Nephron progenitor cell (in vitro differentiated cells): ENCODE measurements at places on chromosomes 6 and 20.

DNA sequence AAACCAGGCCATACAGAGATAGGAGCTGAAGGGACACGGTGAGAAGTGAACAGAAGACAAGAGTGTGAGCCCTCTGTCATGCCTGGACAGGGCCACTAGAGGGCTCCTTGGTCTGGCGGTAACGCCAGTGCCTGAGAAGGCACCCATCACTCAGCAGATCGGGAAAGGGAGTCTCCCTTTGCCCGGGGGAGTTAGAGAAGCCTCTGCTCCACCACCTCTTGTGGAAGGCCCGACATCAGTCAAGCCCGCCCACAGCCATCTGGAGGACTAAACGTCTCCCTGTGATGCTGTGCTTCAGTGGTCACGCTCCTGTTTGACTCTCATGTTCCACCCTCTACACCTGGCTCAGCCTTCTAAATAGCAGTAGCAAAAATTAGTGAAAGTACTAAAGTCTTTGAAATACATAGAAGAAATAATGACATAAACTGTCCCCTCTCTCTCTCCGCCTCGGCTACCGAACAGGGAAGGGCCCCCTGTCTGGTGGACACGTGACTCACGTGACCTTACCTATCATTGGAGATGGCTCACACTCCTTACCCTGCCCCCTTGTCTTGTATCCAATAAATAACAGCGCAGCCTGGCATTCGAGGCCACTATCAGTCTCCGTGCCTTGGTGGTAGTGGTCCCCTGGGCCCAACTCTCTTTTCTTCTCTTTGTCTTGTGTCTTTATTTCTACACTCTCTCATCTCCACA, 66.7 kb downstream of the RPP21 start:
- H3K4me1 ChIP-seq: no peaks in the 10 kb centered on the region
- peak; percentile 66 for DNase-seq
- no peak overlapping the region for H3K4me3 ChIP-seq

- H3K4me3 ChIP-seq: no peak overlapping the region
- H3K27me3 ChIP-seq: no peaks in the 10 kb centered on the region
- peak overlapping the region; percentile 9 for H3K27ac ChIP-seq
- peaks cover 26% of the 10 kb centered on the region for H3K4me1 ChIP-seq
- peaks cover 62% of the 10 kb centered on the region for H3K36me3 ChIP-seq
Measured at GRCh38 chr6:35247642-35248231, 11.8 kb upstream of the ZNF76 start.

DNA sequence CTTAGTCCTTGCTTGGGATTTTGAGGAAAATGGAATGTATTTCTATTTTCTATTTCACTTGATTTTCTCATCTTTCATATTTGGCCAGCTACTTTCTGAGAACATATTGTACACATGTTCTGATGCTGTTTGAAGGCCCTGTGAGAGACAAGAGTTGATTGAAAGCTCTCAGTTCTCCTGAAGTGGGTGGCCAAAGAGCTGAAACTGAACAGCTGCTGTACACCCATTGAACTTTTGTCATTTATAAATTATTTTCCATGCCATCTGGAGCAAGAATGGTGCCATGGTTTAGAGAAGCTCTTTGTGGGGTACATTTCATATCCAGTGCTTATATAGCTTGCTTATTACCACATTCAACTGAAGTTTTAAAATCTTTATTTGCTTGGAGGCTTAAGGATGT, 298.3 kb downstream of the PRL start:
- peak overlapping the region; percentile 93 for H3K27ac ChIP-seq
- H3K36me3 ChIP-seq: peaks cover 18% of the 10 kb centered on the region
- H3K27me3 ChIP-seq: no peaks in the 10 kb centered on the region
- no peak for DNase-seq
- H3K4me3 ChIP-seq: no peak overlapping the region

GRCh38 chr6:29632789-29633533, at the start of gene GABBR1:
GABBR1 (minus strand) TSS chr6:29633183; CDS start chr6:29632385, 798 bp downstream.
- peak within 1 kb of the TSS; percentile 90 for H3K4me3 ChIP-seq
- H3K27me3 ChIP-seq: peaks cover 28% of the 10 kb centered on the region
- peak; percentile 88 for DNase-seq
- H3K27ac ChIP-seq: peak within 1 kb of the TSS; percentile 96
- H3K4me1 ChIP-seq: peaks cover 54% of the 10 kb centered on the region
- H3K36me3 ChIP-seq: peaks cover 8% of the 10 kb centered on the region

- no peak overlapping the region for H3K4me3 ChIP-seq
- no peak overlapping the region for H3K27ac ChIP-seq
- H3K4me1 ChIP-seq: peaks cover 7% of the 10 kb centered on the region
- no peaks in the 10 kb centered on the region for H3K27me3 ChIP-seq
Measured at GRCh38 chr20:14882157-14882556, 544.7 kb upstream of the FLRT3 start.

DNA sequence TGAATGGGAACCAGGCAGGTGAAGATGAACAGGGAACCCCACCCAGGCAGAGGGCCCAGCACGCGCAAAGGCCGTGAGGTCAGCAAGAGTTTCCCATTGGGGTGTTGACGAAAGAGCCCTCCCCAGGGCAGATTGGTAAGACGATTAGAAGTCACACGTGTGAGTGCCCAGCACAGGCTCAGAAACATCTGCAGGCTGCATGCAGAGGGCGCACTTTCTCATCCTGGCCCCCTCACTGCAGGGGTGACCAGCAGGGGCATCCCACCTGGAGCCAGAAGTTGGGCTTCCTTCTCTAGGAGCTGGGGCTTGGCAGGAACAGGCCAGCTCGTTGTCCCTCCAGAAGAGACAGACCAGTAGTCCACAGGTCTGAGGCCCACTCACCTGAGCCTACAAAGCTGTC, 38.4 kb downstream of the VSTM2L start:
- no peak overlapping the region for H3K4me3 ChIP-seq
- H3K27ac ChIP-seq: no peak overlapping the region
- peaks cover 19% of the 10 kb centered on the region for H3K4me1 ChIP-seq
- H3K27me3 ChIP-seq: peaks cover 15% of the 10 kb centered on the region

- H3K27me3 ChIP-seq: peaks cover 18% of the 10 kb centered on the region
- H3K4me1 ChIP-seq: peaks cover 12% of the 10 kb centered on the region
- no peak overlapping the region for H3K27ac ChIP-seq
- H3K36me3 ChIP-seq: peaks cover 53% of the 10 kb centered on the region
- peak; percentile 80 for DNase-seq
- H3K4me3 ChIP-seq: peak overlapping the region; percentile 81
Measured at GRCh38 chr6:28161410-28162079, 19.9 kb downstream of the ZKSCAN8 start.

GRCh38 chr20:25139029-25139705, 56.3 kb upstream of the ENTPD6 start:
- H3K27me3 ChIP-seq: peaks cover 28% of the 10 kb centered on the region
- no peak overlapping the region for H3K4me3 ChIP-seq
- H3K27ac ChIP-seq: peak overlapping the region; percentile 59

DNA sequence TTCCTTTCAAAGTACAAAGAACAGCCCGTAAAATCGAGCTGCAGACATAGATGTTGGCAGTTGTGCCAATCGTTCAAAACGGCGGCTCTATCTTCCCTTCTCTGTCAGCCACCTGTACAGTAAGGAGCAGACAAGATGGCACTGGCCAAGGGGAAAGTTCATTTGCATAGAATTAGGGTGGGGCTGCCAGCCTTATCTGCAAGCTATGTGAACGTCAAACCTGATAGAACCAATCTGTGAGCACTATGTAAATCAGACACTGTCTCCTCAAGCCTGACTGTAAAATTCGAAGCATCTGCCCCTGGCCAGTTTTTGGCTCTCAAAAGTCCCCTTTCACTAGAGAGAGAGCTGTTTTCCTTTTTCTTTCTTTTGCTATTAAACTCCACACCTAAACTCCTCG, 374.5 kb downstream of the EPM2A start:
- H3K27ac ChIP-seq: no peak overlapping the region
- no peaks in the 10 kb centered on the region for H3K4me1 ChIP-seq
- no peaks in the 10 kb centered on the region for H3K27me3 ChIP-seq
- no peaks in the 10 kb centered on the region for H3K36me3 ChIP-seq

GRCh38 chr6:162118706-162119105, 608.9 kb downstream of the PRKN start:
- no peak overlapping the region for H3K27ac ChIP-seq
- DNase-seq: no peak
- no peak overlapping the region for H3K4me3 ChIP-seq
- H3K36me3 ChIP-seq: no peaks in the 10 kb centered on the region
- H3K4me1 ChIP-seq: peaks cover 10% of the 10 kb centered on the region

DNA sequence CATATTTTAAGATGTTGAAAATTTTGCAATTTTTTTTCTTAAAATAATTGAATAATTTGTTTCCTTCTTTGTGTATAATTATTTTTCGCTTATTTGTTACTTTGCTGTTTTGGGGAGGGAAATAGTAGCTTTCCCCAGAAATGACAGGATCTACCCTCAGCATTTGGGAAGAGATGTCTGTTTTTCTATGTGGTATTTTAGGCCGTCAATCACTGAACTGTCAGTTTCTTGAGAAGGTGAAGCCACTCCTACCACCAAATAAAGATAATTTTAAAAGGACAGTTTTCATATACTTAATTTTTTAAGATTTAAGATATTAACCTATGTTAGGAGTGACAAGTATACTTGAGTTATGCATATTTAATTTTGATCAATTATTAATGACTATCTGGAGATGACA, 31.5 kb downstream of the TSBP1 start:
- no peak overlapping the region for H3K4me3 ChIP-seq
- no peak for DNase-seq
- H3K27ac ChIP-seq: no peak overlapping the region
- no peaks in the 10 kb centered on the region for H3K36me3 ChIP-seq
- peaks cover 4% of the 10 kb centered on the region for H3K27me3 ChIP-seq

GRCh38 chr6:11381801-11382513, 149.5 kb upstream of the NEDD9 start:
- no peak overlapping the region for H3K4me3 ChIP-seq
- peaks cover 20% of the 10 kb centered on the region for H3K4me1 ChIP-seq
- no peaks in the 10 kb centered on the region for H3K27me3 ChIP-seq
- DNase-seq: no peak
- H3K27ac ChIP-seq: peak overlapping the region; percentile 15

- H3K4me1 ChIP-seq: no peaks in the 10 kb centered on the region
- no peaks in the 10 kb centered on the region for H3K27me3 ChIP-seq
- no peaks in the 10 kb centered on the region for H3K36me3 ChIP-seq
- no peak overlapping the region for H3K4me3 ChIP-seq
Measured at GRCh38 chr6:39417440-39417839, 94.9 kb upstream of the KCNK16 start.

GRCh38 chr20:49969946-49970345, 12.8 kb upstream of the SNAI1 start:
- no peak for DNase-seq
- no peak overlapping the region for H3K4me3 ChIP-seq
- H3K27me3 ChIP-seq: no peaks in the 10 kb centered on the region

GRCh38 chr6:14728396-14729024, 517.4 kb upstream of the JARID2 start:
- no peak overlapping the region for H3K4me3 ChIP-seq
- peak overlapping the region; percentile 60 for H3K27ac ChIP-seq
- DNase-seq: no peak
- H3K4me1 ChIP-seq: peaks cover 59% of the 10 kb centered on the region

GRCh38 chr6:2804516-2804915, 37.1 kb downstream of the SERPINB1 start:
- H3K36me3 ChIP-seq: no peaks in the 10 kb centered on the region
- peaks cover 42% of the 10 kb centered on the region for H3K4me1 ChIP-seq
- H3K4me3 ChIP-seq: no peak overlapping the region
- H3K27me3 ChIP-seq: no peaks in the 10 kb centered on the region
- H3K27ac ChIP-seq: no peak overlapping the region
- no peak for DNase-seq

DNA sequence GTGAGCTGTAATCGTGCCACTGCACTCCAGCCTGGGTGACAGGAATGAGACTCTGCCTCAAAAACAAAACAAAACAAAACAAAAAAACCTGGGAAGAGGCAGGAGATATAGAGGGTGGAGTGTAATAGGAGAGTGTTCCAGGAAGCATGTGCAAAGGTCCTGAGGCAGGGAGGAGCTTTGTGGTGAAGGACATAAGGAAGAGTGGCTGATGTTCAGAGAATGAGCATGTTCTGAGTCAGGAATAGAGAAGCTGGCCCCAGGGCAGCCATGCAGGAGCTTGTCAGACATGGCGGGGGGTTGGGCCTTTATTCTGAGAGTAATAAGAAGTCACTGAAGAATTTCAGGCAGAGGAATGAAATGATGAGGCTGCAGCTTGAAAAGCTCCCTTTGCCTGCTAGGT, 337.0 kb downstream of the CDH26 start:
- peaks cover 9% of the 10 kb centered on the region for H3K4me1 ChIP-seq
- H3K4me3 ChIP-seq: no peak overlapping the region
- peaks cover 16% of the 10 kb centered on the region for H3K27me3 ChIP-seq
- DNase-seq: no peak

DNA sequence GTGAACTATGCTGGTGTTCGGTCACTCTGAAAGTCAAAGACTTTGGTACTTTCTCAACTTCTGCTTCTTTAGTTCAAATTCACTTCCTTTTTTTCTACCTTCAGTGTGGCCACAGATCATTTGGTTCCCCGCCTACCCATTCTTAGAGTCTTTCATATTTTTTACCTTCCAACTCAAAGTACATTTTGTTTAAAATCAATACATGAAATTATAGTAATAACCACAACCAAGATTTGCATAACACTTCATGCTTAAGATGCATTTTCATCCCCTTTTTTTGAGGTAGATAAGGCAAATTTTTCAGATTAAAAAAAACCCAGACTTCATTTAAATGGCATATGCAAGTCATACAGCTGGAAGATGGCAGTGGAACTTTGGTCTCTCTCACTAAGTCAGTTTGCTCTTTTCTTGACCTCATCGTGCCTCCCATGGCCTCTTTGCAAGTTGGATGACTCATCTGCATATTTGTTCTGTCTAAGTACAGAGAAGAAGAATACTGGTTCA, 11.9 kb upstream of the CNR1 start:
- no peak for DNase-seq
- H3K4me3 ChIP-seq: no peak overlapping the region
- peaks cover 7% of the 10 kb centered on the region for H3K27me3 ChIP-seq
- peaks cover 3% of the 10 kb centered on the region for H3K4me1 ChIP-seq

GRCh38 chr20:24779946-24780345, 169.1 kb upstream of the CST7 start:
- H3K4me3 ChIP-seq: no peak overlapping the region
- no peak for DNase-seq
- H3K27me3 ChIP-seq: peaks cover 29% of the 10 kb centered on the region
- H3K36me3 ChIP-seq: no peaks in the 10 kb centered on the region
- H3K27ac ChIP-seq: no peak overlapping the region
